ENCODE measurements at places on chromosomes 2 and 18. TPM values are rescaled to one million over a fixed set of nuclear protein-coding genes. Genes with fewer than 3 reads are reported as not detected.

The KIAA2012 gene
- not detected for total RNA-seq

The ACVR1 gene
- 17.3 TPM for total RNA-seq

The DGUOK gene
- total RNA-seq: 85.1 TPM

The TGFA gene
- total RNA-seq: 194 TPM

The ANKRD30BL gene
- total RNA-seq: not detected

The LPIN2 gene
- total RNA-seq: 2.7 TPM

The ANKRD23 gene
- total RNA-seq: 0.78 TPM

The CCDC138 gene
- 2.3 TPM for total RNA-seq

The SPATA3 gene
- total RNA-seq: not detected

All from hair follicular keratinocyte (primary cell).